ENCODE measurements at places on chromosomes 7 and 10.

DNA sequence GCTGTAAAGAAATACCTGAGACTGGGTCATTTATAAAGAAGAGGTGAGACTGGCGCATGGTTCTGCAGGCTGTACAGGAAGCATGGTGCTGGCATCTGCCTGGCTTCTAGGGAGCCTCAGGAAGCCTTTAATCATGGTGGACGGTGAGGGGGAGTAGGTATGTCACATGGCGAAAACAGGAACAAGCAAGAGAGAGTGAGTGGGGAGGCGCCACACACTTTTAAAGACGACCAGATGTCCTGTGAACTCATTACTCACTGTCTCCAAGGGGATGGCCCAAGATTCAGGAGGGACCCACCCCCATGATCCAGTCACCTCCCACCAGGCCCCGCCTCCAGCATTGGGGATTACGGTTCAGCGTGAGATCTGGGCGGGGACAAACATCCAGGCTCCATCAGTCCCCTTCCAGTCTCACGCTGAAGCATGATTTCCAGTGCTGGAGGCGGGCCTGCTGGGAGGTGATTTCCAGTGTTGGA, 3.2 kb downstream of the ZNF316 start:
- no peak for DNase-seq

GRCh38 chr10:116691635-116692034, 50.7 kb downstream of the HSPA12A start:
- DNase-seq = no peak

DNA sequence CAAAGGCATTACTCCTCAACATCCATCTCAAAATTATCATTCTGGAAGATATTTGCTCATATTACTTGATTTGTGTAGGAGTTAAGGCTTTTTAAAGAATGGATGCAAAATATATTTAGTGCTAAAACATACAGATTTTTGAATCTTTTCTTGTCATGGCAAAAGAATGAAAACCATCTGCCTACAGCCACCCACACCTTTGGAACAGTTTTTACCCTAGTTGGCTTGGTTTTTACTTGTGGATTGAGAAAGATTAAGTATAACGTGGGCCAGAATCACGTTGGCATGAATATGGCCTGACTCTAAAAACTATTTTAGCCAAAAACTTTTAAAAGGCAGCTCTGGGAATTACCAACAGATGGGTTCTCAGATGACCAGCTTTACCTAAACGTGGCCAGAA, 128.2 kb downstream of the SPAG6 start:
- no peak for DNase-seq

- no peak for DNase-seq
These were observed 209.9 kb upstream of the TBX20 start for GRCh38 chr7:35463751-35464150.

DNA sequence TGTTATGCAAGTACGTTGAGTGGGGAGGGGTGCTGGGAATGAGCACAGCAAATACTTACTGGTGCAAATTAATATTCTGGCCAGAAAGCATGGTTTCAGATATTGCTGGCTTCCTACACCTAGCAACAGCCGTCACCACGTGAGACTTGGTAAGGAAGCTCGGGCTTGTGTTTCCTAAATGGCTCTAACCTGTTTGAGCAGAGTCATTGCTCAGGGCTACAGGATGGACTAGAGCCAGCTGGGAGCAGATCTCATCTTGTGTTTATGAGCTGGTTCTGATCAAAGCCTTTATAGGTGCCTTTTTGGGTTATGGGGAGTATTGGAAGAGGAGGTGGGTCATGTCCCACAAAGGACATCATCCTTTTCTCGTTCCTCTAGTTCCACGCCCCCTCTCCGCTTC, 200.3 kb downstream of the BUB3 start:
- no peak for DNase-seq

DNA sequence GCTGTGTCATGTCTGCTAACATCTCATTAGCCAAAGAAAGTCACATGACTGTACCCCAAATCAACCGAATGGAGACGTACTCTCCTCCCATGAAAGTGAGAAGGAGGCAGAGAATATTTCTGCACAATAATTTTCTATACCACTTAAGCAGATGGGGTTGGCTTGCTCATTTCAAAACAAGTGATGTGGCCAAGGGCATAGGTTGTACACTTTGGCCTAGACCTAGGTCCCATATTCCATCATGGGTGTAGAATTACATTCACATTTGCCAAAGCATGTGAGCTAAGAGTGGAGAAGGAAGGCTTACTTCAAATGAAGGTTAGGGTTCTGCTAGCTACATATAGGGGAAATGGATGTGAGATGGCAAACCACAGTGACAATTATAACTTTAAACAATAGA, 83.0 kb downstream of the ZNF365 start:
- DNase-seq = no peak

DNA sequence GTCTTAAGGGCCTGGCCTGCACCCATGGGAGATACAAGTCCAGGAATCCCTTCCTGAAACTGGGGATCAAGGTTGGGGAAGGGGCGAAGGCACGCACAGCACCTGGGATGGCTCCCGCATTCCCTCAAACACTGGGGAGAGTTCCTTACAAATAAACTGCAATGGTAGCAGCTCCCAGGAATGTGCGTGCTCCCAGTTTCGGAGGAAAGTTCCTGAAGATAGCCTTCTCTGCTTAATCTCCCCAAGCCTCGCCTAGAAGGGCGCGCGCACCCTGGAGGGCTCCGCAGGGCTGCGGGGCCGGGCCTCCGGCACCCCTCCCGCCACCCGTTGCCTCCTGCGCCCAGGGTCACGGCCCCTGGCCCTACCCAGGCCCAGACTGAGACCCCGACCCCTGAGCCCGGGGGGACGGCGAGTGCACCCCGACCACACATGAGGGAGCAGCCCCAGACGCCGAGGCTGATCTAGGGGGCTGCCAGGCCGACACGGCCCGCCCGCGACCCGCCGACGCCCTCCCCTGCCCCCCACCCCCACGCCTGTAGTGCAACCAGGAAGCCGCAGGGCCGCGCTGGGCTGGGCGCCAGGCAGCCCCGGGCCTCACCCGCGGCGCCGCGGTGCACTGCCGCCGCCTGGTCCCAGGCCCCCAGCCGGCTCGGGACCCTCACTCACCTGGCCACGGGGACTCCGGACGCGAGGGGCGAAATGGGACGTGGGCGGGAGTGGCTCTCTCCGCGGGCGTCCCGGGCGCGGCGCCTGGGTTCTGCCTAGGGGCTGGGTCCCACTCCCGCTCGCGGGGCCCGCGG, 460 bp downstream of the ANXA11 start:
- no peak for DNase-seq

- DNase-seq = no peak
These were observed 276.1 kb downstream of the DNAJB6 start for GRCh38 chr7:157612664-157613561.

DNA sequence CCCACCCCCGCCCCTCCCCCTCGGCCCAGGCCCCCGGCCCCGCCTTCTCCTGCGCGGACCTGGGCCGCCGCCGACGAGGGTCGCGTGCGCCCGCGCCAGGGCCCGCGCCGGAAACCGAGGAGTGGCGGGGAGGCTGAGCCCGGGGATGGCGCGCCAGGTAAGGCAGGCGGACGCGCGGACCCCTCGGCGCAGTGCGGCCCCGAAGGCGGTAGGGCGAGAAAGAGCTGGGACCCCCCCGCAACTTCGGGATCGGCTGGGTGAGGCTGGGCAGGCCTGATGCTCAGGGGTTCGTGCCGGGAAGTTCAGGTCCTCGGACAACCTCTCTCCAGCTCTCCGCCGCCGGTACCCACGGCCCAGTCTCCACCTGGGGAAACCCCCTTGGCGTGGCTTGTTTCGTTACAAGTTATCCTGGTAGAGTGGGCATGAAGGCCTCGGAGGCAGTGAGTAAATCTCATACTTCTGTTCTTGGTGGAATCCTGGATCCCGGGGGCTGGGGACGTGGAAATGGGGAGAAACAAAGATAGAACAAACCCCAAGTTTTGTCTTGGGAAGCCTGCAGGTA, 58.4 kb downstream of the ZNF467 start:
- peak; percentile 2 for DNase-seq

- DNase-seq = peak; percentile 89
These were observed 41.1 kb upstream of the STMP1 start for GRCh38 chr7:135620980-135621850.

DNA sequence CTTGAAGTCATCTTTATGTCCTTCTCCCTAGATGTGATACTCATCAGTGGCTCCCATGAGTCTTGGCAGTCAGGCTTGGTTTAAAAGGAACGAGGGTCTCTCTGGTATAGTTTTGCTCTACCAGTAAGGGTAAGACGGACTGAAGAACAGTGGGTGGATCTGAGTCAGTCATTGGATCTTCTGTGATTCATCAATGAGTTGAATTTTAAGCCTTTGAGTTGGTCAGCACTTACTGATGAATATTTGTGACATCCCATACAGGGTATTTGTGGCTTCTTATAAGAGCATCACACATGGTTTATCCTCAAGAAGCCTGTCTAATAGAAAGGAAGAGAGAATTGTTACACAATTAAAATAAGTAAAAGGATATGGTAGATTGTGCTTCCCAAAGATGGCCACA, 87.3 kb upstream of the NAMPT start:
- peak; percentile 44 for DNase-seq

- DNase-seq = peak; percentile 83
These were observed 8.8 kb upstream of the GET4 start for GRCh38 chr7:867406-868188.

DNA sequence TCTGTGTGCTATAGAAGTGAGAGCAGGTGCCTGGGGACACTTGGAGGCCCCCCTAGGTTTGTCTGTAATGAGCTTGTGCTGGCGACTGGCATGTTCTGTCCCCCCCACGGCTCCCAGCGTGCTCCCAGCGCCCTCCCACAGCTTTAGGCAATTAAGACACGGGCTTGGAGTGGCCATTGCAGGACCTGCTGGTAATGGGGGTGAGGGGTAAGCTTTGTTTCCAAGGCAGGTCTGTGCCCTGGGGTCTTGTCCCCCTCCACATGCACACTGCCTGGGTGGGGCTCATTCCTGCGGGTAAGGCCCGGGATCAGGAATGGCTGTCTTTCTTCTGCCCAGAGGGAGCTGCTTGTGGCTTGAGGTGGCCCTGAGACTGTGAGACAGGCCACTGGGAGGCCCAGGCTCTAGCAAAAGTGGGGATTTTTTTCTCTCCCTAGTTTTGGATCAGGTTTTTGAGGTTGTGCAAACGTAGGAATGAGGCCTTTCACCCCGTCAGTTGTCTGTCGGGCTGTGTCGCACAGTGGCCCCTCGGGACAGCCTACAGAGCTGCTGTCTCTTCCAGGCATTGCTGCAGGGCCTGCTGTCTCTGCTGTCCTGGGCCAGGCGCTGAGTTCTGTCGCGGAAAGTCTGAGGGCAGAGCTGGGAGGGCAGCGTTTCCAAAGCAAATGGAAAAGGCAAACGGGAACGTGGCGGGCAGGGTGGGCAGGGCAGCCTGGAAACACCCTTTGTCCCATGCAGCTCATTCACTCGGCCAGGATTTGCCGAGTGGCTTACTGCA, 107.4 kb downstream of the LHPP start:
- no peak for DNase-seq

DNA sequence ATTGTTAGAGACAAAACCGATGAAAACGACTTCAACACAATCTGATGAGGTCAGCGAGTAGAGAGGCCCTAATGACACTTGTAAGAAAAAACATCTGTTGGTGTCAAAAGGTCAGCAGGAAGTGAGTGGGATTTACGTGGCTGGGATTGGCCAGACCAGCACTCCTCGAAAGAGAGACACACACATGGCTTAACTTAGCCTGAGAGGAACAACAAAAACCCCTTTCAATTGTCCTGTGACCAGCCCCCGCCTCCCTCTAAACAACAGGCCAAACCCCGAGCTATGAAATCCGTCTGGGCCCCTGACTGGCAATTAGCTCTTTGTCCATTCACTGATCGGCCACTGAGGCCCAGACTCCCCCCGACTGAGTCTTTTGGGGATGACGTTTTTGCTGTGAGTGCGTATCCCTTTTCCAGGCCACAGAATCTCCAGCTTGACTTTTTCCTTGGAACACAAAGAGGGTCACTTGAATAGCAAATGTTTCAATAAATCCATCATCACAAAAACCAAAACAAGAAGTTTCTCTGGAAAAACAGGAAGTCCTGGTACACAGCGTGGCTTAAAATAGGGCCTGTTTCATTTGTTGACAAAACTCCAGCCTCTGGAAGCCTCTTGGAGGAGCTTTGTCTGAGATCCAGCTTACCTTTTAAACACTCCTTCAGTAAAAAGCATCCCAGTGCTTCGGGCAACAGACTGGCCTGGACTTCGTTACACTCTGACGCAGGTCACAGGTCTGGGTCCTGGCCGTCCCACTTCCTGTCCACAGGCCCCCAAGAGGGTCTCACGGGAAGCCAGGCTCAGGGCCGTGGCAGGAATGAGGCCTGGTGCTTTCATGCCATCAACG, 103.0 kb downstream of the CTBP2 start:
- DNase-seq = peak; percentile 63

- no peak for DNase-seq
These were observed 8.8 kb downstream of the BAG3 start for GRCh38 chr10:119659951-119660350.

DNA sequence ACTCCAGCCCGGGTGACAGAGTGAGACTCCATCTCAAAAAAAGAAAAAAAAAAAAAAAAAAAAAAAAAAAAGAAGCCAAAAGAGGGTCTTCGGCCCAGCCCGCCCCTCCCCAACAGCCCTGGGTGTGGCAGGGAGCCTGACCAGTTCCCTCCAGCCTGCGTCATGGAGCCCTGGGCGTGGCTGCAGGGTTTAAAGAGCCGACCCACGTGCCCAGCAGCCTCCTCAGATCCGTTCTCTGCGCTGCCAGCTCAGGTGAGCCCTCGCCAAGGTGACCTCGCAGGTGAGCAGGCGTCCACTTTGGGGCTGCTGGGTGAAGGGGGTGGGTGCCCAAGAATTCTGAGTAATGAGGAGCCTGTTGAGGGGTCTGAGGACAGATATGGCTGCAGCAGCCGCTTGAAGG, at the start of gene FXYD4:
FXYD4 (plus strand) TSS at position 219 of the 400 bp plus-strand sequence. CDS start 2,111 bp downstream, outside the sequence.
- no peak for DNase-seq

- DNase-seq = peak; percentile 2
These were observed 162.2 kb upstream of the WDR11 start for GRCh38 chr10:120688928-120689327.

DNA sequence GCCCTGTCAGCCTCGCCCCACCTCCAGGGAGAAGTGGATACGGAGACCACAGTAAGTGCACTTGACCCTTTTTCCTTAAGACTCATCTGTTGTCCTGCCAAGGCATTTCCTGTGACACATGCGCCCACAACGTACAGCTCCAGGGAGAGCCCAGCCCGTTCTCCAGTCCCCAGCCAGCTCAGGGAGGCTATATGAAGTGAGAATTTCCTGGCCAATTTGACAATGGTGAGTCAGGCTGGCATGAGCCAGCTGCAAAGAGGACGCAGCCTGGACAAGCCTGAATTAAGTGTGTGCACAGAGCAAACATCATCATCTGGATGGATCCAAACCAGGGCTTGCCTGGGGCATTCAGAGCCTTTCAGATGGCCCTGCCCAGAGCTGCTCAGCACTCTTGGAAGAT, 244.8 kb downstream of the KCNMA1 start:
- DNase-seq = peak; percentile 86
